ENCODE measurements at places on chromosomes 1 and 21. TPM values are rescaled to one million over a fixed set of nuclear protein-coding genes. Genes with fewer than 3 reads are reported as not detected.

PRAMEF11 gene
- not detected for polyA plus RNA-seq

DNA sequence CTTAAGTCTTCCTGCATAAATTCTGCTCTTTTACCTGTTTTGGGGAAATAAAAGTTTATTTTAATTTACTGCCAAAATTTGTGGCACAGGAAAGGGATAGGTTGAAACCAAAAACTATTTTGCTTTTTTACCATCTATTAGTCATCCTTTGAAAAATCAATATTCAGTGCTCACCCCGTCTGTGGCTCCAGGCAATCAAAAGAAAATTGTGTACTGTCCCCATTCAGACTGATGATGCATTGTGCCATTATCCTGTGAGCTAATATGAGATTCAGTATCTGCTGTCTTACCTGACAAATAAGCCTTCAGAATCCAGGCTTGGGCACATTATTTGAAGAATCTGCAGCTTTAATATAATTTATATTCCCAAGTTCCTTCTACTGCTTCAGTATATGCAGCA lies 650.7 kb downstream of the KIF26B start:
- no peak for DNase-seq

DNA sequence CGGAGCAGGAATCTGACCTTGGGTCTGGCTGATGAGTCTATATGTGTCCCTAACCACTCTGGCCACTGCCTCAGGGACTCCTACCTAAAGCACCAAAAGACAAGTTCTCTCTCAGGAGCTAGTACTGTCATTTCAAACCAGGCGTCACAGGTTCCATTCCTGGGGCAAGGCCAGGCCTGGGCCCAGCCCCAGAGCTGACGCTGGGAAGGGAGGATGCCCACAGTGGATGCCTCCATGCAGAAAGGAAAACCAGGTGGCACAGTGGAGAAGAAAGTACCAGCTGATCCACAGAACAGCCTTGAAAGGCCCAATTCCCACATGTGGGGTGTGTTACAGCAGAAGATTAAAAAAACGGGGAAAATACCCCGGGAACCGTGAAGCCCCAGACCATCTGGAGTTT lies 77.4 kb downstream of the DMRTB1 start:
- DNase-seq, result no peak

- DNase-seq, result peak; percentile 45
Observed at GRCh38 chr1:230112131-230112701, 45.2 kb downstream of the GALNT2 start.

GRCh38 chr1:40171036-40171435 lies 9.8 kb downstream of the RLF start:
- DNase-seq, result no peak

DNA sequence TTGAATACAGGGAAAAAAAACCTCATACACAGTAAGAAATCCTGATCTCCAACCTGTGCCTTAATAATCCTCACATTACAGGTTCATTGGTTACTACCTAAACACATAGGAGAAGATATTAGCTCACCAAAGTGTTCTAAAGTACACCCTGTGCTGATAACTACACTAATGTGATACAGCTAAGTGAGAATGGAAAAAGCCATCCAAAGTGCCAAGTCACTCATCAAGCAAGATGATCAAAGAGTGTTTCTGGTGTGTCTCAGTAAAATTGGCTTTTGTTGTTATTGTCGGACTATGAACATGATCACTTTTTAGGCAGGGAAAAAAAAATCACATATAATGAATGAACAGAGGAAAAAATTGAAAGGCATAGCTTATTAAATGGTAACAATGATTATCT lies 31.4 kb downstream of the EPS15 start:
- DNase-seq, result no peak

DNA sequence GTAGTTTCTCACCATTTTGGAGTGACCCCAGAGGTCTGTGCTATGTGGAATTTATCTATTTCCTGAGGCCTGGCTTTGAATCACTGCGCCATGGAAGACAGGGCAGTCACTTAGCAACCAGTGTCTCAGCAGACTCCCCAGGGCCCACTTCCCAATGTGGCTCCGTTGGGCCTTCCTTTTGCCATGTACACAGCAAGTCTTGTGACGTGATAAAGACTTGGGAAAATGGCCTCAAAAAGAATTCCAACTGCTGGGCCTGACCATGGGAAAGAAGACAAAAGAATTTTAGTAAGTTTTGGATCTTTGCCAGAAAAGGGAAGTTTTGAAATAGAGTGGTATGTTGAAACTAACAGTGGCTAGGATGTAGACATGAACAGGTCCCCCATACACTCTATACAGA lies 36.2 kb downstream of the TLR5 start:
- DNase-seq, result no peak
